ENCODE measurements at places on chromosomes 6 and 20. TPM values are rescaled to one million over a fixed set of nuclear protein-coding genes. Genes with fewer than 3 reads are reported as not detected.

GRCh38 chr6:152170313-152170701 is 362.8 kb downstream of the ESR1 start:
- DNase-seq, result no peak

Gene SLC22A2
- total RNA-seq, result not detected

DNA sequence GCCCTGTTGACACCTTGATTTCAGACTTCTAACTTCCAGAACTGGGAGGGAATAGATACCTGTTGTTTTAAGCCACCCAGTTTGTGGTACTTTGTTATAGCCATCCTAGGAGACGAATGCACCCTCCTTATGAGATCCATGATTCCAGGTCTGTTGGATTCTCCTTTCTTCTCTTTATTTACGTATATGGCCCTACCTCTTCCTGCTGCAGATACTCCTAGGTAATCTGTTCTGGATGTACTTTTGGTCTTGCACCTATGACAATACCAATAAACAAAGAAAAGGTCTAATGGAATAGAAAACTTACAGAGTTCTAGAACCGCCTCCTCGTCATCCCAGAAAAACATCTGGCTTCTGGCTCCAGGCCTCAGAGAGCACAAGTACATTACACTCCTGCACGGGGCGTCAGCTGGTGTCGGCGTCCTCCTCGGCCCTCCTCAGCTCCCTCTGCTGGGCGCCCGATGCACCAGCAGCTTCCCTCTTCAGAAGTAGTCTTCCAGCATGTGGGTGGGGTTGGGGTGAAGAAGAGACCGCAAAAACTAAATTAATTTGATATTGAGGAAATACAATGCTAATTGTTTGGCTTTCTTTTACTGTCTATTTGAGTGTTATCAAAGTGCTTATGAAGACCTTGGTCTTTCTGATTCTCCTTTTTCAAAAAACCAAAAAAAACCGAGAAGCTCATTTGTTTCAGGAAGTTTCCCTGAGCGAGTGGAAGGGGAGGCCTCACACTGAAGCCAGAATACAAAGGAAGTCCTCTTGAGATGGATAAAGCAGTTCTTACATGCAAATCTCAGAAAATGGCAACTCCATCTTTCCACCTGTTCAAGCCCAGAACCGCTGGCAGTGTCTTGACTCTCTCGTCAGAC is 9.7 kb upstream of the ATXN1 start:
- no peak for DNase-seq

- no peak for DNase-seq
These were observed 13.4 kb upstream of the BNIP5 start for GRCh38 chr6:36350082-36350481.

Gene STK35
- total RNA-seq, result 30.0 TPM

DNA sequence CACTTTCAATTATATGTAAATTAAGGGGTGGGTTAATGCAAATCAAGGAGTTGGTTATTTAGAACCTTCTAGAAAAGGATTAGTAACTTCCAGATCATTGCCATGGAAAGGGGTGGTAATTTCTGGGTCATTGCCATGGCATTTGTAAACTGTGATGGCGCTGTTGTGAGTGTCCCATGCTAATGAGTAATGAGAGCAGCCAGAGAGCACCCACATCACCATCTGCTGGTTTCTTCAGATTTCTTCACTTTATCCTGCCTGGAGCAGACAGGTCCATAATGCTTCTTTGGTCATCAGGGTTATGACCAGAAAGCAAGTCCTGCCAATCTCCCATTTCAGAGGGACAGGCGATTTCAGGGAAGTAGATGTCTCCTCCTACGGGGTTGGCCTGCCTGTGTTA is 311.3 kb upstream of the CNR1 start:
- no peak for DNase-seq

DNA sequence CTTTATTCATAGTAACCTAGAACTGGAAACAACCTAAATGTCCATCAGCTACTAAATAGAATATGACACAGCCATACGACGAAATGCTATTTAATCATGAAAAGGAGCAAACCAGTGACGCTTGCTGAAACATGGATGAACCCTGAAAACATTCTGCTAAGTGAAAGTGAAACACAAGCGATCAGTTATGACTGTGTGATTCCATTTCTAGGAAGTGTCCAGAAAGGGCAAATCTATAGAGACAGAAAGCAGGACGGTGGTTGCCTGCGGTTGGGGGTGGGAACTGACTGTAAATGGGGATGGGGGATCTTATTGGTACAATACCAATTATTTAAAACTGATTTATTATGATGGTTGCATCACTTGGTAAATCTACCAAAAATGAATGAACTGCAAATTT is 126.8 kb downstream of the IPCEF1 start:
- DNase-seq, result no peak

Gene HSPA1L
- 3.0 TPM for total RNA-seq

GRCh38 chr20:43379239-43379917 is 78.3 kb upstream of the SRSF6 start:
- DNase-seq, result no peak

DNA sequence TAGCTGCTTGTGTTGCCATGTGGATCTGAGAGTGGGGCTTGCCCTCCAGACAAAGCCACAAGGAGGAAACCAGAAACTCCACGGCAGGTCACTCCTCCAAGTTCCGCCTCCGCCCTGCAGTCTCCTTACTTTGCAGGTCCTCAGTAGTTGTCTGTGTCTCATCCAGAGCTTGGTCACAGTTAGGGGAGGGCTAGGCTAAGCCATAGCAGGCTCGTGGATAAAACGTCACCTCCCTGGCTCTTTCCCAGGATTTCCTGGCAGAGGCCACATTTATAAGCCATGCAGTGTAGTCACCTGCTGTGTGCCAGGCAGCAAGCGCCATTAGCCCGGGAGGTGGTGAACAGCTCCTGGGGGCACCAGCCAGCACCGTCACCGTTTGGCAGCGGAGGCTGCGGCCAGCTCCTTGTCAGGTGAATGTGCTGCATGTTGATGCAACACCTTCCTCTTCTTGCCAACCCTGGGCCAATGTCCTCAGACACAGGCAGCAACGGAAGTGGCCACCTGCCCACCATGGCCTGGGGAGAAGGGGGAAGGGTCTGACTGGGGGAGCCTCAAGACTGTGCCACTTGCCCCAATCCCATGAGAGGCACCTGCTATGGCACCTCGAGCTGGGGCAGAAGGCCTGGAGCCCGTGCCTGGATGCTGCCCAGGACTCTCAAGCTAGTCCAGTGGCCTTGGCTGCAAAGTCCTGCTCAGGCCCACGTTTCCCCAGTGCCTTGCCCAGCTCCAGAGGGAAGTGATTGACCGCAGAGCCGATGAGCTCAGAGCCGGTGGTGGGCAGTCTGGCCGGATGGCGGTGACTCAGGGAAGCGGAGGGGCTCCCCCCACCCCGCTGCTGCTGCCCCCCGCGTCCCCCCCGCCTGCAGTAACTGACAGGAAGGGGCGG is 39.0 kb upstream of the SLCO4A1 start:
- DNase-seq, result peak; percentile 48

Measured in omental fat pad (tissue), 4 donors.